ENCODE measurements at places on chromosomes 12 and 14. TPM values are rescaled to one million over a fixed set of nuclear protein-coding genes. Genes with fewer than 3 reads are reported as not detected.

Gene SLC6A12
- total RNA-seq: not detected

Gene LRR1
- total RNA-seq: 13.9 TPM

Gene LAG3
- 0.30 TPM for total RNA-seq

Gene TCL1B
- total RNA-seq: not detected

Gene RNASE2
- total RNA-seq: not detected
